Lower lobe of right lung (tissue), 2 donors: ENCODE measurements at places on chromosomes 2 and 18.

- no peak for DNase-seq
Observed at GRCh38 chr2:136212426-136213378, 94.8 kb upstream of the CXCR4 start.

DNA sequence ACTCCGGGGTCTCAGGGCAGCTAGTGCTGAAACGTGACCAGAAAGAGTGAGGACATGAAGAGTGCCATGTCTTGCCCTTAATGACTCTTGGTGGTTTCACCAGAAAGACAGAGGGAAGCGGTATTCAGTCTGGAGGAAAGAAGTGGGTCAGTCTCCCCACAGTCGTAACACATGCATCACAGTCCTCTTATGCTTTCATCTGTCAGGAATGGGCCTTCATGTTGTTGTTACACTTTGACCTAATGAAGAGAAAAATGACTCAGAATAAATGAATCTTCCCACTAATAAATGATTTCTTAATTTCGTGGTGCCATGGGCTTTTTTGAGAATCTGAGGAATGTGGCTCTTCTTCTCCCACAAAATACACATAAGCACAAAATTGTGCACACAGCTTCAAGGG lies 103.2 kb downstream of the SLC8A1 start:
- no peak for DNase-seq

DNA sequence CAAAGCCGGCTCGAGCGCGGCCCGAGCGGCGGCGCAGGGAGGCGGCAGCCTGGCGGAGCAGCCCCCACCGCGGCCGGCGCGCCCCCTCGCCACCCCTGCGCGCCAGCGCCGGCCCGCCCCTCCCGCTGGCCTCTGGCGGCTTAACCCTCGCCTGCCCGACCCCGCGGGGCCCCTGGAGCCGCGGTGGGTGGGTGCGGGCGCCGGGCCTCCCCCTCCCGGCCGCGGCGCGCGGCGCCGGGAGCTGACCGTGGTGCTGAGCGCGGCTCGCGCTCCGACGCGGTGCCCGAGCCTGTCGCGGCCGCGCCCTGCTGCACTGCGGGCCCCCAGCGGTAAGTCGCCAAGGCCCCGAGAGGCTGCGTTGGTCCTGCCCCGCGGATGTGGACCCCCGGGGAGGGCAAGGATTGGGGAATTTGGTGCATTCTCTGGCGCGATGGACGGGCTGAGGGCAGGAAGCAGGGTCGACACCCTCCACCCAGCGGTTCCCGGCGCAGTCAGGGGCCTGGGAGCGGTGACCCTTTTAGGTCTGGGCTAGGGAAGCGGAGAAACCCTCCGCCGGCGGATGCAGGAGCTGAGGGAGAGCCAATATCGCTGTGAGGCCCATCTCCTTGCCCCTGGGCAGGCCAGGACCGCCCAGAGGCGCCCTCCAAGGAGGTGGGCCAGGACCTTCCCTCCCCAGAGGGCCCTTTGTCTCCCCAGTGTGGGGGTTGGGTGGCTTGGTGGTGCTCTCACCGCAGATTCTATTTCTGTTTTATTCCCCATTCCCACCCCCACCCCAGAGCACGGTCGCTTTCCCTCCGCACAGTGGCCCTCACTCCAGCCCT lies 923 bp downstream of the AMER3 start:
- DNase-seq: no peak

GRCh38 chr18:9000733-9001132 lies 101.8 kb upstream of the NDUFV2 start:
- no peak for DNase-seq

DNA sequence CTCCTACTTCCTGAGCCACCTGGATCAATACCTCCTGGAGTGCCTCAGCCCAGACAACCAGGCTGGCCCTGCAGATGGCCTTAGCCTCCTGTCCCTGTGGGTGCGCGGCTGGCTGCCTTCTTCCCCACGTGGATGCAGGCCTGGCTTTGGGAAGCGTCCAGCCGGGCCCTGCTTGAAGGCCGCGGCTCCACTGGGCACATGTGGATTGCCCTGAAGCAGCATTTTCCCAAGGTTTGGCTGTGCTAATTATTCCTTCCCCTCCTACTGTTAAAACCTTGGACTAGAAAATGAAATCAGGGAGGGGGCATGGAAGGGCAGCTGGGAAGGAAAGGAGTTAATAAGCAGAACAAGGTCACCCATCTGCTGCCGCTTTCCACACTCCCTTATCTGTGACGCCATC lies 143.0 kb upstream of the GATA6 start:
- DNase-seq: no peak

- DNase-seq: no peak
Observed at GRCh38 chr2:60067006-60067405, 486.4 kb downstream of the BCL11A start.

- no peak for DNase-seq
Observed at GRCh38 chr2:6973895-6974545, 56.8 kb downstream of the RNF144A start.

DNA sequence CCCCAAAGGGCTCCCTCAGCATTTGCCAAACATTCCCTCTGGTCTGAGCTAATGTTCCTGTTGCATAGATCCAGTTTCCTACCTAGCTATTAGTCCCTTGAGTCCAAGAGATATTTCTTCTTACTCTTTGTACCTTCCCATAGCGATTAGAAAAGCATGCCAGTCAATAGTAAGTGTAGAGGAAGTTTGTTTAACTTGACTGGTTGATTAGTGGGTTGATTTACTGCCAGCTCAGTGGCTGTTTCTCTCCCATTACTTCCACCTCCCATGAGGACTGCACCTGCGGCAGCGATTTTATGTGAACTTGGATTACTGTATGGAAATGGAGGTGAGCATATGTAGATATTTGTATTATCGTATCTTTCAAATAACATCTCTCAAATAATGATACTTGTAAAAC lies 1748.4 kb upstream of the CELF4 start:
- DNase-seq: no peak

GRCh38 chr2:236587861-236588815 lies 18.5 kb downstream of the ACKR3 start:
- DNase-seq: no peak

GRCh38 chr2:97885841-97886240 lies 109.9 kb downstream of the TMEM131 start:
- DNase-seq: no peak

- DNase-seq: no peak
Observed at GRCh38 chr2:172978063-172978383, 97.6 kb upstream of the MAP3K20 start.

- DNase-seq: no peak
Observed at GRCh38 chr18:33596178-33596854, 18.3 kb downstream of the ASXL3 start.

DNA sequence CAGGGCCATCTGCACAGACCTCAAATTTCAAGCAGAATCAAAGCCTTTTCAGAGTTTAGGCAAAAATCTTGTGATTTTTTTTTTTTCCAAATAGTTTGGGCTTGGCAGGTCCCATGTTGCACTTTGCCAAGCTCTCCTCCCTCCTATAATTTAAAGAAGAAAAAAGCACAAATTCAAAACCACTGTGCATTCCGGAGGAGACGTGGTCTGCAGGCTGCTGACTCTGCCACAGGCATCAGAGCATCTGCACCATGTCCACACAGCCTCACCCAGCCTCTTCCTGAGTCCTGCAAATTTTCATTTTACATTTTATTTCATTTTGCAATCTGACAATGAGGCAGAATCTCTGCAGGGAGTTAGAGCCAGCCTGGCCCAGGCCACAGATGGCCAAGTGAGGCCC lies 15.7 kb upstream of the GPC1 start:
- DNase-seq: no peak

GRCh38 chr2:232353096-232353495 lies 25.5 kb upstream of the ALPP start:
- DNase-seq: no peak

DNA sequence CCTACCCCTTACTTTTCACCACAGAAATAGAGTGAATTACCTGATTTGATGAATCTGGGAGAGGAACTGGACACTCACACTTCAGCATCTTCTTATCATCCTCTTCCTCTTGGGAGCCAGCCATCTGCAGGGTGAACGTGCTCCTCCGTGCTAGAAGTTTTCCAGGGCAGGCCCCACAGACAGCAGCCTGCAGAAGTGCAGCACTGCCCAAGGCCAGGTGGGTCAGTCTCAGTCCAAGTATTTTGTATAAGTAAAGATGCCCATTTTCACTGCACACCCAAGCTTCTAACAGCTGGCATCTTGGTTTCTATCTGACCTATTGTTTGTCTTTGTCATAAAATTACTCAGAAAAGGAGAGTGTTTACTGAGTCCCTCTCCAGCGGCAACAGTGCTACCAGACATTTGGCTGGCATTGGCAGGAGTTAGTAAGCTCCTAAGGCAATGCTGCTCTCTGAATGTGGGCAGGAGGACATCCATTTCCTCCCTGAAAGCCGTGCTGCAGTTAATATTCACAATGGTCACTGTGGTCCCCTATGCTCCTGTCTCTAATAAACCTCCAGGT lies 222.6 kb upstream of the CTAGE1 start:
- DNase-seq: no peak

GRCh38 chr18:49811151-49811938 lies 2.0 kb downstream of the ACAA2 start:
- no peak for DNase-seq

GRCh38 chr2:222318026-222318711 lies 19.4 kb upstream of the PAX3 start:
- no peak for DNase-seq

- no peak for DNase-seq
Observed at GRCh38 chr18:2537296-2537695, 34.0 kb downstream of the METTL4 start.

DNA sequence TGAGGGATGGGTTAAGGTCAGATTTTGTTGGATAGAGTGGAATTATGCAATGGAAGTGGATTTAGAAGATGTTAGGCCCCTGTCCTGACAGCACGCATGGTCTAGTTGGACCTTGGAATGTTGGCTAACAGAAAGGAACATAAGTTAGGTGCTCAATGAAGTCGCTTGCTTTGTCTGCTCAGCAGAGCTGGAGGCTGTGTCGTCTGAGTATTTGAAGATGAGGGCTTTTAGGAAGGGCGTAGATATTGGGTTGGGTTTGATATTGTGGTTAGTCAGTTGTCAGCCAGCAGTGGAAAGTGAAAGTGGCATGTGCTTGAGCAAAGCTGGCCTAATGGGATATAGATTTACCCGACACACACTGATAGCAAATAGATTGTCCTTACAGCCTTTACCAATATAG lies 239.3 kb downstream of the PRKCE start:
- no peak for DNase-seq

DNA sequence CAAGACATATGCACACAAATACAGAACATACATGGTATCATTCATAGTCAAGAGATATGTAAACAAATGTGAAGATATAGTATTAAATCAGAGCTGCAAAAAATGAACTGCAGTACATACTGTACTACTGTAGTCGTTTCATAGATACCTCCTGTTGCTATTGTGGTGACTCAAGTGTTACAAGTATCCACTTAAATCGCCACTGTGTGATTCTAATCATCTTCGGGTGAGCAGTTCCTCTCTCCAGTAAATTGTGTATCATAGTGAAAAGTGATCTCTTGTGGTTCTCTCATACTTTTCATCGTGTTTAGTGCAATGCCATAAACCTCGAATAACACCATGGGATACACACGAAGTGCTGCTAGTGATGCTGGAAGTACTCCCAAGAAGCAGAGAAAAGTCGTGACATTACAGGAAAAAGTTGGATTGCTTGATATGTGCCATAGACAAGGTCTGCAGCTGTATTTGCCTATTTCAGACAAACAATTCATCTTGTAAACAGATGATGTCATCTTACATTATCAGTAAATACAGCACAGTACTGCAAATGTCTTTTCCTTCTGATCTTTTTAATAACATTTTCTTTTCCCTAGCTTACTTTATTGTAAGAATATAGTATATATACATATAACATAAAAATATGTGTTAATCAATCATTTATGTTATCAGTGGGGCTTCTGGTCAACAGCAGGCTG lies 222.2 kb downstream of the BCL11A start:
- DNase-seq: no peak

- no peak for DNase-seq
Observed at GRCh38 chr18:44781886-44782285, 101.2 kb downstream of the SETBP1 start.

DNA sequence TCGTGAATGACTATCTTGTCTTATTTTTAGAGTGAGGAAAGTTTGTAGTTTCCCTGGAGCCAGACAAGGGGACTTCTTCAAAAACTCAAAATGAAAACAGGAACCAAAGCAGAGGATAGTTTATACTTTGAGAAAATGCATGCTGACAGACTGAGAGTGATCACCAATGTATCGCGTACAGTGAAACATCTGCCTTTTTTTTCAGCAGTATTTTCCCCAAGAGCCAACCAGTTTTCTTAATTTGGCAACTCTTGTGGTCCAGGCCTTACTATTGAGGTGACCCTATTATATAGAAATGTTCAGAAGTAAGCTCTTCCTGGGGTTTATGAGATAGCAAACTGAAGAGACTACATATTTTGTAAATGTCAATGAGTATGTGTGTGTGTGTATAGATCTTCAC lies 153.7 kb upstream of the VRK2 start:
- DNase-seq: no peak

GRCh38 chr2:226337941-226338600 lies 461.5 kb downstream of the IRS1 start:
- DNase-seq: no peak

DNA sequence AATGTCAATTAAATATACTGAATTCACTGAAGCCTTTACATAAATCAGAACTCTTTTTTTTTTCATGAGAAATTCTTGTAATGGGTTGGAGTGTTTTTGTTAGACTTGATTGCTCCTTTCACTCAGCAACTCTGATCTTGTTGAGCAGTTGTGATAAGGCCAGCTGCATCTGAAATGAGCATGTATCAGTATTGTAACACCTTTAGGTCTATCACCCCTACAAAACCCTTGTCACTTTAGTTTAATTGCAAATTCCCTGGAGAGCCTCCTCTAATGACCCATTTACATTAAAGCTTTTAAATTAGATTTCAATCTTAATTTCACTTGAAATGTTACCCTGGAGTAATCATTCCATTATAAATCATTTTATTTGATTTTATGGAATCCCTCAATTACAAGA lies 346.8 kb upstream of the TCF4 start:
- no peak for DNase-seq

DNA sequence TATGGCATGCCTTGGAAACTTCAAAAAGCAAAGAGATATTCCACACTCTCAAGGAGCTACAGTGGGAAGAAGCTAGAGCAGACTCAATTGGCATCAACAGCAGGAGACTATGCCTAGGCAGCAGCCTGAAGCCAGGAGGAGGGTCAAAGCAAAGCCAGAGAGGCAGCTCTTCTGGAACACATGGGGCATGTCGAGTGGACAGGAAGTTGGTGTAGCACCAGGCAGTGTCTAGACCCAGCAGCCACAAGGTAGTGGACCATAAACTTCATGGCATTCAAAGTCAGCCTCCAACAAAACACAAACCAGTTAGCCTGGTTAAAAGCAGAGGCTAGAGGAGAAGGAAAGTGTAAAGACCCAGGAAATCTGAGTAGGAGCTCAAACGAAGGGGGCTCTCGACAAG lies 311.2 kb upstream of the PKDCC start:
- DNase-seq: no peak

- no peak for DNase-seq
Observed at GRCh38 chr18:9941660-9942059, 27.8 kb downstream of the VAPA start.
